GF-D8 (cell line): ENCODE measurements at places on chromosomes 2 and 18.

GRCh38 chr2:24618144-24618543, 127.1 kb downstream of the NCOA1 start:
- DNase-seq, result no peak

DNA sequence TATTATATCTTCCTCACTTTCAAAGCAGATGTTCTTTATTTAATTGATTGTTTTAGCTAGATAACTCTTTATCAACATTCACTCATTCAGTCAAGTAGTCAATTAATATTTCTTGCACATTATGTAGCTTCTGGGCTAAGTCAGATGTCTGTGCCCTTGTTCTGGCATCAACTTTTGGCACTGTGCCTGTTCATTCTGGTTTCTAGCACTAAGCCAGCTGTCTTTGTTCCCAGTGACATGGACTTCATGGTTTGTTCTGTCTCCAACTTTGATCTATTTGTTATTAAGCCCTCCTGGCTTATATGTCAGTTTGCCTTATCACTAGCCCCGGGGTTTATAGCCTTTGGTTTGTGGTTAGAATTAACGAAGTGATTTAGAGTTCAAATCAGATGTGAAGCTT, 247.9 kb upstream of the SYT4 start:
- DNase-seq, result no peak

DNA sequence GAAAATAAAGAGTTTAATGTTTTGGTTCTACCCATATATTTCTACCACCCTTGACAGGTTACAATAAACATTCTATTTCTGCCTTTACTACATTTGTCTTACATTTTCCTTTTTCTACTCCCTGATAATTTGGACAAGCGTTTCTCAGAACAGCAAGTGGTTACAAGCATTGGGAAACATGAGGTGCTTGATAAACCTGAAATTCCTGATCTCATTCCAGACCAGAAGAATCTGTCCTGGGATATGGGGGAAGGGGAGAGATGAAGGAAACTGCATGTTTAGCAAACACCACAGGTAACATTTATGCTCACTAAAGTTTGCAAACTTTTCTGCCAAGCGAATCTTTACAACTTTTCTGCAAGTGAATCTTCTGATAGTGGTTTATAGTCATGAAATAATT, 28.3 kb upstream of the DSC1 start:
- no peak for DNase-seq

- no peak for DNase-seq
Measured at GRCh38 chr18:36620788-36621187, 208.0 kb downstream of the TPGS2 start.

DNA sequence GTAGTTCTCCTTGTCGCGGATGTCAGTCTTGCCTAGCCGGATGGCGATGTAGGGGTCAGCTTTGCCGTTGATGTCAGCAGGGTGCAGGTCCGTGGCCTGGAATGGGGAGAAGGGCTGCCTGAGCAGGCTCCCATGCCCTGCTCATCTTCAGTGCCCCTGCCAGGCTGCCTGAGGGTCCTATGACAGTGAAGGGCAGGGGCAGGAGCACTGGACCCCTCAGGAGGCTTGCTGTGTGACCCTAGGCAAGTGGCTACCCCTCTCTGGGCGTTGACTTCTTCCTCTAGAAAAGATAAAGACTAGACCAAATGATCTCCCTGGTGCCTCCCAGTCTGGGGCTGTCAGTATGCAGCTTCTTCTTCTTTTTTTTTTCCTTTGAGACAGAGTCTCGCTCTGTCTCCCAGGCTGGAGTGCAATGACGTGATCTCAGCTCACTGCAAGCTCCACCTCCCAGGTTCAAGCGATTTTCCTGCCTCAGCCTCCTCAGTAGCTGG, 11.9 kb downstream of the OTOF start:
- DNase-seq, result no peak

DNA sequence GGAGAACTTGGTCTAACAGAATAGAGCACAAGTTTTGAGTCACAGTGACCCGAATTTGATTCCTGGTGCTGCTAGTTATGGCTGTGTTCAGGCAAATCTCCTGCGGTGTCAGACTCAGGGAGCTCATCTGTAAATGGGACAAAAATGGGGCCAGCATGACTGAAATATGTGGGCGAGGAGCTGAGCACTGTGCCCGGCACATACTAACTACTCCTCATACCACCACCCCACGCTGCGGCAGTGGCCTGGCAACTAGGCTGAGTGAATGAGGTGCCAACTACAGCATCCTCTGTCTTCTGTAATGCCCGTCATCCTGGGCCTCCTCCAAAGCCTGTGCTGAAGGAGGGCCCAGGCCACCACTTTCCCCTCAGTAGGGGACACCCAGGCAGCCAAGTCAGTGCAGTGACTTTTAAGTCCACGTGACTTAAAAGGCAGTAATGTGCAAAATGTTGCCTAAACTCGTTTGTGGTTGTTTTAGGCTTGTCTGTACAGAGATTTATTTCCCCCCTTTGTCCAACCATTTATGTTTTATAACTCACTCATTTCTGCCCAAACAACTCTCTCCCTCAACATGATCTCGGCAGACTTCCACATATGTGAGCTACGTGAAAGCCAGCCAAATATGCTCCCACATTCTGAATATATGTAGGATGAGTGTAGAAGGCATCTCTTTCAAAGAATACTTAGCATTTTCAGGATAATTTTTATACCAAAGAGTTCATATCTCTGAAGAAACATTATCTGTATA, 773.7 kb downstream of the TSN start:
- no peak for DNase-seq

DNA sequence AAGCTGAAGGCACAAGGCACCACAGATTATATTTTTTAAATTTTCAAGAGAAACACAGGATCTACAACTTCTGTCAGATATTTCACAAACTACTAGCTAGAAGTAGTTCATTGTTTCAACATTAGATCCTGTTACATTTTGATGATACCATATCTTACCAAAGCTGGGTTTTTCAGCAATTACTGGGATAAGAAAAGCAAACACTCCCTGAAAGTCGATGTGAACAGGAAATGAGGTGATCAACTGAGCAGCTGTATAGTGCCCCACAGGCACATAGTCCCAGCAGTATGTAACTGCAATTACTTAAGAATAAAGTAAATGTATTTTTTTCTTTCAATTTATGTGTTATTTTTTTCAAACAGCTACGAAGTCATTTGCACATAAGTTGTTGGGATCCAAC, 103.5 kb downstream of the DNER start:
- no peak for DNase-seq

GRCh38 chr2:130381619-130382018, 25.8 kb downstream of the PTPN18 start:
- DNase-seq, result no peak

GRCh38 chr2:241844066-241844728, 14.5 kb downstream of the PDCD1 start:
- peak; percentile 46 for DNase-seq

DNA sequence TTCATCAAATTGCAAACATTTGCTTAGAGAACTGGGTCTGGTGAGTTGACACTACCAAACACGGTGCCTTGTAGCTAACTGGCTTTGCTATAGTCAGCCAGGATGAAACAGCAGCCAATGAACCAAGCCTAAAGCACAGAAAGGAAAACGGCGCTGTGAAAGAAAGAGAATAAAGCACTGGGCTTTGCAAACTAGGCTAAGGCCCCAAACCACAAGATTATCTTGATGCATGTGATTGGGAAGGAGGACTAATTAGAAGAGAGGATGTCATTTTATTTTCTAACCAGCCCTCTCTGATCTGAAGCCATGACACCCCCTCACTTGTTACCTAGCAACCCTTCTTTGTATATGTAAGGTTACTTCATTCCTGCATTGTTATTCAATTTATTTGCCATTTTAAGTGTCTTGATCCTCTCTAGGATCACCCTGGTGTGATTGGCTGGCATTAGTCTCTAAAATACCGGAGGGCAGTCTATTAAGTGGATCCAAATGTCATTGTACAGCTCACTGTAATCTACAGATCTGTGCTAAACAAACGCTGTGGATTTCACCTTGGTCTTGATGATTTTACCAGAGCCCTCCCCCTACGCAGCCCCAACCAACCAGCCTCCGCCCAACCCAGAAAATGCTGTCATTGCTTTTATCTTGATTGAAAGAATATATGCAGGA, 395.4 kb upstream of the ACVR2A start:
- DNase-seq, result no peak
